ENCODE measurements at places on chromosomes 16 and 17.
A peak's percentile ranks its signal among the peaks of the same experiment; 100 is the strongest.

DNA sequence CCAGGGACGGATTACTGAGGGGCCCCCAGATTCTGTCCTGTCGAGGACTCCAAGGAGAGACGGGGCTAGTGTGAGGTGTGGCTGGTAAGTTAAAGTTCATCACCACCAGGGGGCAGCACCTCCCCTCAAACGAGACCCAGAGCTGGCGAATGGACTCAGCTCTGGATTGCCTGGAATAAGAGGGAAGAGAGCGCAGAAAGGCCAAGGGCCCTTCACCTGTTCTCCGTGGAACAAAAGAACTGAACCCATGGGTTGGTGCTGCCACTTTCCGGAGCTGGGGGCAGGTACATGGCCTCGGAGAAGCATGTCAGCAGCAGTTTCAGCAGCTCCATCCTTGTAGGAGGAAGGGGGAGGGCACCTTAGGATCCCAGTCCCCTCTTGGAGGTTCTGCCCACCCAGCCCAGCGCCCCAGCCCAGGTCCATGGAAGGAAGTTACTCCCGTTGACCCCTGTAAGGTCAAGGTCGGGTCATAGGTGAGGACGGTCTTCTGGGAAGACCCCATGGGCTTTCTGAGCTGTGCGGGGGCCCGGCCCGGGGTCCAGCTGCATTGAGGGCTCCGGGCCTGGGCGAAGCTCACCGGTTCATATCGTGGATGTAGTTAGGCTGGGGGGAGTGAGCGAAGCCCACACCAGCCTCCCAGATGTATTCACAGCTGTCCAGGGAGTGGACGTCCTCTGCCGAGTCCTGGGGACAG, 10.8 kb downstream of the HID1 start:
- DNase-seq, result peak; percentile 84

DNA sequence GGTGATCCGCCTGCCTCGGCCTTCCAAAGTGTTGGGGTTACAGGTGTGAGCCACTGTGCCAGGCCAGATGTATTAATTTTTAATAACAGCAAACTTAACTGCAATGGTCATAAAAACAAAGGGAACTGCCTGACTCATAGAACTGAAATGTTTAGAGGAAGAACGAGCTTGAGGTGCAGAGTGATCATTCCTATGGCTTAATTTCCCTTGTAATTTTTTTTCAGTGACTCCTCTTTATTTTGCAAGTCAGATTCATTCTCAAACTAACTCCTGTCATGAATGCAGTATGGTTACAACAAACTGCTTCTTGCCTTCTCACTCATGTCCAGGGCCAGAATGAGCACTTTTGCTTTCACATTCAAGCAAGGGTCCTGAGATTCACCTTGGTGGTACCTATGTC, 231.3 kb downstream of the HAPSTR1 start:
- DNase-seq, result no peak

DNA sequence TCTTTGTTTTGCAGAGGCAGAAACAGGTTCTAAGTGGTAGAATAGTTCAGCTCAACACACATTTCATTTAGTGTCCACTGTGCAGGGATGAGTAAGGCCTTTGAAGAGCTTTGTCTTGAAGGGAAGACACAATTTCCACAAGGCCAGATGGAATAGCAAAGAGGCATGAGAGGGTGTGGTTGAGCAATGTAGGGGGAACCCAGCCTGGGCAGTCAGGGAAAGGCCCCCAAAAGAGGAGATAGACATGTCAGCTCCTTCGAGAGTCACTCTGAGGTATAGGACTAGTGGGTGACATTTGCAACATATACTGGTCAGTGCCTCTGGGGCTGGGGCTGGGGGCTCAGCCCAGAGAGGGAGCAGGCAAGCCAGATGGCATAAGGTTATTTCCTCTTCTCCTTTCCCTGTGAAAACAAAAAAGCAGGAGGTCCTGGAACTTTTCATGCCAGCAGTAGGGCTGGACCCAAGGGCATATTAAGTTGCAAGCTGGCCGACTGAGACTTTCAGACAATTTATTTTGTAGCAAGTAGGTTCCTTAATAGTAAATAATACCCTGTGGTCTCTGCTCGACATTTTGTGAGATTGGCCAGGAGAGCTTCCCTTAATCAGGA, 7.1 kb downstream of the ALKBH5 start:
- no peak for DNase-seq

- DNase-seq, result no peak
These were observed 260.6 kb upstream of the RPL38 start for GRCh38 chr17:73942703-73943415.

GRCh38 chr16:9270424-9270823, 179.0 kb downstream of the HAPSTR1 start:
- no peak for DNase-seq

GRCh38 chr16:29804455-29805231, 1.7 kb upstream of the MAZ start:
- DNase-seq, result no peak

- DNase-seq, result no peak
These were observed 5.2 kb upstream of the TSPOAP1 start for GRCh38 chr17:58333736-58334207.

DNA sequence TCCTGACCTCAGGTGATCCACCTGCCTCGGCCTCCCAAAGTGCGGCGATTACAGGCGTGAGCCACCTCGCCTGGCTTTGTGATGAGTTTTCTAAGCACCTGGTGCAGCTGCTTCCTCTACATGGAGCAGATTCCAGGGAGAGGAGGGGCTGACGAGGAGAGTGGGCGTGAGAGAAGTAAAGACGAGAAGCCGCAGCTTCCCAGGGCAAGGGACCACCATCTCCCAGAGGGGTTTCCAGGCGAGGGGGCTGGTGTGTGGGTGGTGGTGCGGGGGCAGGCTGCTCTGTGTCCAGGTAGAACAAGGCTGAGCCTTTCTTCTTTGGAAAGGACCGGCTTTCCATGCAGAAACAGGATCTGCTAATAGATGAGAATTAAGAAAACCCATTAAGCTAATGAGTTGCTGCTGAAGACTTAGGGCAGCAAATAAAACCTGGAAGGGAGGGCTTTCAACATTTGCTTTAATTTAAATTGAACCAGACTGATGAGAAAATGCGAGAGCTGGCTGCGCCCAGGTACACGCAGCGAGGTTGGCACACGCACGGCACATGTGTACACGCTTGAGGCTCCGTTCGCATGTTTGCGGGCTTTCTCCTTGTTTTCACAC, 236.7 kb downstream of the RBFOX3 start:
- DNase-seq, result no peak

DNA sequence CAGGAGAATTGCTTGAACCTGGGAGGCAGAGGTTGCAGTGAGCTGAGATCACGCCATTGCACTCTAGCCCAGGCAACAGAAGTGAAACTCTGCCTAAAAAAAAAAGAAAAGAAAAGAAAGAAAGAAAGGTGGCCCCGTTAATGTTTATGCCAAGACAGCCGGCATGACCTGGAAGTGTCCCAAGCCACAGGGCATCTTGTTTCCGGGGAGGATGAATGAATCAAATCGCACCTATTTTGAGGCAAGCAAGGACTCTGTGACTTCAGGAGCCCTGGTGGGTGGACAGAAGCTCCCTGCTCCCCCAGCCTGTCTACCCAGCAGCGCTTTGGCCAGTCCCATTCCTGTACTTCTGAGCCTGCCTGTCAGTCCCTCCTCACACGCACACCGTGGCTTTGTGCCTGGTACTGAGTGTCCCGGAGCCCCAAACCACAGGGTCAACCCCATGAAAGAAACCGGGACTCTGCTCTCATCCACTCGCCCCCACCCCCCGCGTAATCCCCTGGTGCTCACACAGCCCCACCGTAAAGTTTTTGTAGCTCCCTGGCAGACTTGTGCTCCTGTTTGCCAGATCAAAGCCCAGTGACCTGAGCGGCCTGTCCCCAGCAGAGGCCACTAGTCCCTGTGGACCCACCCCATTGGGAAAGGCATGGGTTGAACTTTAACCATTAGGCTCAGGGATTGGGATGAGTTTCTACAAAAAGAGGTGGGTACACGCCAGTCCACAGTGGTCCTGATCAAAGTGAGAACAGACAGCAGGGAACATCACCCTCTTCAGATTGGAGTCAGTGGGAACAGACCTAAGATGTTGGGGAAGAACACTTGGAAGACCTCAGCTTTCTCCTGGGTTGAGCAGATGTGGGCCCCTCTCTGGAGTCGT, 19.3 kb downstream of the CD2BP2 start:
- no peak for DNase-seq

- no peak for DNase-seq
These were observed 41.8 kb upstream of the AMZ2 start for GRCh38 chr17:68205808-68206720.

GRCh38 chr16:55632259-55632658, 23.5 kb upstream of the SLC6A2 start:
- no peak for DNase-seq

GRCh38 chr17:79022507-79022991, 1.4 kb upstream of the C1QTNF1 start:
- DNase-seq, result no peak

DNA sequence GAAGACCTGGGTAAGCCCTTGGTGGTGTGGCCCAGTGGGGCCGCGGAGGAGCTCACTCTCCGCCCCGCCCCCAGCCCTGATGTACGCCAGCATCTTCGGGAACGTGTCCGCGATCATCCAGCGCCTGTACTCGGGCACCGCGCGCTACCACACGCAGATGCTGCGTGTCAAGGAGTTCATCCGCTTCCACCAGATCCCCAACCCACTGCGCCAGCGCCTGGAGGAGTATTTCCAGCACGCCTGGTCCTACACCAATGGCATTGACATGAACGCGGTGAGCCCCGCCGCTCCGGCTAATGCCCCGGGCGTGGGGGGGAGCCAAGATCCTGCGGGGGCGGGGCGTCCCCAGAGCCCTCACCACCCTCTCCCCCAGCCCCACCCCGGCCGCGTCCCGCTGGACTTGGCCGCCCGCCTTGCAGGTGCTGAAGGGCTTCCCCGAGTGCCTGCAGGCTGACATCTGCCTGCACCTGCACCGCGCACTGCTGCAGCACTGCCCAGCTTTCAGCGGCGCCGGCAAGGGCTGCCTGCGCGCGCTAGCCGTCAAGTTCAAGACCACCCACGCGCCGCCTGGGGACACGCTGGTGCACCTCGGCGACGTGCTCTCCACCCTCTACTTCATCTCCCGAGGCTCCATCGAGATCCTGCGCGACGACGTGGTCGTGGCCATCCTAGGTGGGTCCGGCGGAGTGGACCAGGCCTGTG, 12.1 kb upstream of the DCAF7 start:
- DNase-seq, result no peak

DNA sequence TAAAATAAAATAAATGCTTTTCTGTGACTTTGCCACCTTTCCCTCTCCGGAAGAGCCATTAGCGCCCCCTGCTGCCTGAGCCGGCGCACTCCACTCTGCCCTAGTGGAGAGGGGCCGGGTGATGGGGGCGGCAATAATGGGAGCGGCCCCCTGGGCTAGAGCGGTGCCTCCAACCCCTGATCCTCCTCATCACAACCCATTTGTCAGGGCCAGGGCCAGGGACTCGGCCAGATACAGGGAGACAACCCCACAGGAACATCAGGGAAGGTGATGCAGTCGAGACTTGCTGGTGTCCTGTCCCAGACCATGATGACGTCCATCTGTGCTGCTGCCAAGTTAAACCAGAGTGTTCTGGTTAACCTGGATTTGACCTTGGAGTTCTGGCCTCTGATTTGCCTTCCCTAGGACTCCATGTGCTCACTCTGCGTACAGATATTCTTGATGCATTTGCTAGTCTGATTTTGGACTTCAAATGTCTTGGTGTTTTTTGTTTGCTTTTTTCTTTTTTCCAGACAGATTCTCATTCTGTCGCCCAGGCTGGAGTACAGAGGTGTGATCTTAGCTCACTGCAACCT, 46.1 kb upstream of the BPTF start:
- no peak for DNase-seq

- DNase-seq, result no peak
These were observed 9.1 kb upstream of the CRYBA1 start for GRCh38 chr17:29237476-29238132.

DNA sequence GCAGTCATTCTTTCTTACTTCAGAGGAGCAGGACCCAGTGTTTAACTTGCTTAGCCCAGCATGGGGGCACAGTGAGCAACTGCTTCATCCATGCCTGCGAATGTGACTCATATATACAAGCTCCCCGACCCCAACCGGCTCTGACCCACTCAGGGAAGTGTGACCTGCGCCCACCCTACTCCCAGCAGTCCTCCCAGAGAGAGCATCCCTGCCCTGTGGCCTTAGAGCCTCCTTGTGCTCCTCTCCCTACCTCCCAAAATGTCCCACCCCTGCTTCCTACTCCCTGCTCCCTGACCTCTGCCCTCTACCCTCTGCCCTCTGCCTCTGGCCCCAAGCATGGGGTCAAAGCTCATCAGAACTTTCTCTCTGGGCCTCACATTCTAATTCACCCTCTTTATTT, 46.9 kb upstream of the DLX4 start:
- no peak for DNase-seq

DNA sequence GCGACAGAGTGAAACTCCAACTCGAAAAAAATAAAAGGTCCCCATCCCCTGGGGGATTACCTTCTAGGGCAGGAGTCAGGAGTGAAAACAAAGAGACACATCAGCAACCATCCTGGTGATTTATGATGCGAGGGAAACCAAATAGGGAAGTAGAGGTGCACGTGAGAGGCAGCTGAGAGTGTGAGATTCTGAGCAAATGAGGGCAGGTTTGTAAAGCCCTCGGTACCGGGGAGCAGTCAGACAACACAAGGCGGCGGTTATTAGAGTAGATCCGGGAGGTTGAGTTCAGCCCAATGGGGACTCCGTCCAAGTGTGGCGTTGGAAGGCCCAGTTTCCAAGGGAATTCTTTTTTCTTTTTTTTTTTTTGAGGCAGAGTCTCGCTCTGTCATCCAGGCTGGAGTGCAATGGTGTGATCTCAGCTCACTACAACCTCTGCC, 7.4 kb upstream of the ARMC7 start:
- no peak for DNase-seq

DNA sequence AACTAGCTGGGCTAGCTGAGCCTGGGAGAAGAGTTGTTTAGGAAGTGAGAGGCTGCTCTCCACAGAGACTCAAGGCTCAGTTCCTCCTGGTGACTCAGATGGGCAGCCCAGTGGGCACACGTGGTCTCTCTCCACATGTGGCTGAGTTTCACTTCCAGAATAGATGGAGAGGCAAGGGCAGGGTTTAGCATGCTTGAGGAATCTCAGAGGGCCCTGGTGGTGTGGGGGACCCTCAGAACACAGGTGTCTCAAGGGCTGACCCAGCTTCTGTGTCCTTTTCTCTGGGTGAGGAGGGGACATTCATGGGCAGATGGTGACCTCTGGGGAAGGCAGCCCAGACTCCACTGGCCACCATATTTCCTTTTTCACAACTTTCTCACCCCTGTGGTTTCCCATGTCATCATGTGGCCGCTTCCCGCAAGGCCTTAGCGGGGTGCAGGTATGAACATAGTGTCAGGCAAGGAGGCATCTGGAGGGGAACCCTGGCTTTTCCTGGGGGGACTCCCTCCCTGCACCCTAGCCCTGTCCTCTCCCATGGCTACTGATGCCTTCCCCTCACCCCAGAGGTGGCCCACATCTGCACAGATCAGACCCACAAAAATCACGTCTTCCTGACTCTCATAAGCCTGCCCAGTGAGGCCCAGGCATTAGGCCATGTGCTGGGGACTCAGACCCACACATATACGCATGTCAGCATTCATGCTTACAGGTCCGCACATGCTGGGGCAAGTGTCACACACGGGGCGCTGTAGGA, 3.3 kb downstream of the GRN start:
- DNase-seq, result no peak

- DNase-seq, result no peak
These were observed 1.5 kb downstream of the PITPNM3 start for GRCh38 chr17:6554871-6555330.

- DNase-seq, result no peak
These were observed 61.1 kb downstream of the MRC2 start for GRCh38 chr17:62688398-62689160.

Measured in stimulated activated CD4-positive, alpha-beta T cell treated with anti-CD3 and anti-CD28 coated beads, TNF-alpha, amount 100 ng/mL, for 24 hours (primary cell).